ENCODE measurements at places on chromosomes 11 and 22.

- no peak for DNase-seq
These were observed 115.7 kb downstream of the ABTB2 start for GRCh38 chr11:34242037-34242625.

DNA sequence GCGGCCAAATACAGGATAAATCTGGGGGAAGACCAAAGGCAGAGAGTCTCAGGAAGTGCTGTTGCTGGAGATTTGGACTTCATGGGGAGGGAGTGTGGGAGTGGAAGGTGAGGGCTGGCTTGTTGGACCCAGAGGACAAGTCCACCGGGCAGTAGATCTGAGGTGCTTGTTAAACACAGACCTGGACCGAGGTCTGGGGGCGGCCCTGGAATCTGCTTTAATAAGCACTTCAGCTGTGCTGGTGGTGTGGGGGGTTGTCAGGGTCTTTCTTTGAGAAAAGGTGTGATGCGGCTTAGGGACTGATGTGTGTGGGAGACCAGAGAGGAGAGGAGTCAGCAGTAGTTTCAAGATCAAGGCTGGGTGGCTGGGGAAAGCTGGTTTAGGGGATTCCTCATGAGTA is 4.4 kb downstream of the TRMU start:
- no peak for DNase-seq

DNA sequence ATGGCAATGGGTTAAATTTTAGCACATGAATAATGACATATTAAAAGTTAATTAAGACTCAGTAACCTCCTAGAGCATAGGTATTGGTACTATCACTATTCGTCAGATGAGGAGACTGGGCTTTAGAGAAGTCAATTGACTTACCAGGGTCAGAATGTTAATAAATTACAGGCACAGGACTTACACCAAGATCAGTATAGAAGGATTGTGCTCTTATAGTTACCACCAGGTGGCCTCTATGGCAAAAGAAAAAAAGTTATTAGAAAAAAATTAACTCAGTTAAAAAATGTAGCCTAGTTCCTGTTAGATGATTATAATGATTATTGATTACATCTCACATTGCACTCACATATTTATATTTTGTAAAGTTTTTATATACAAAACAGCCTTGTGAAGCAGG is 1163.7 kb downstream of the FAM181B start:
- no peak for DNase-seq

DNA sequence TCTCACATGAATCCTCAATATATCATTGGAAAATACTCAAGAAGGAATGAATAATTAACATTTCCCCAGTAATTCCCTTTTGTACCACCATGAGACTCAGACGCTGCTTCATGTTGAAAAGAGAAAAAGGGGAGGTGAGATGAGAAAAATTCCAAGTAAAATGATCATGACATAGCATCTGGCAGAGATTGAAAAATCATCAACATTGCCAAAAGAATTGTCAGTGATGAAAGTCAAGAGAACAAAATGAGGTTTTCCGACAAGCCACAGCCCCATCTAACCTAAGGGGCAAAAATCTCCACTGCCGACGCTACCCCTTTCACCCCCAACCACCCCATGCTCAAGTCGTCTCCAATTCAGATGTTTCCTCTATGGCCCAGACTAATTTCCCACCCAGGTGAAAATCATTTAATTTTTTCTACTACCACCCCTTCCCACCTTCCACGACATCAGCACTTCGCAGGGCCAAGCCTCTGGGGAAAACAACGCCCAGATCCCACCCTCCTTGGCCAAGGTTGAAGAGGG is 1.2 kb downstream of the RAB6A start:
- DNase-seq: peak; percentile 46

DNA sequence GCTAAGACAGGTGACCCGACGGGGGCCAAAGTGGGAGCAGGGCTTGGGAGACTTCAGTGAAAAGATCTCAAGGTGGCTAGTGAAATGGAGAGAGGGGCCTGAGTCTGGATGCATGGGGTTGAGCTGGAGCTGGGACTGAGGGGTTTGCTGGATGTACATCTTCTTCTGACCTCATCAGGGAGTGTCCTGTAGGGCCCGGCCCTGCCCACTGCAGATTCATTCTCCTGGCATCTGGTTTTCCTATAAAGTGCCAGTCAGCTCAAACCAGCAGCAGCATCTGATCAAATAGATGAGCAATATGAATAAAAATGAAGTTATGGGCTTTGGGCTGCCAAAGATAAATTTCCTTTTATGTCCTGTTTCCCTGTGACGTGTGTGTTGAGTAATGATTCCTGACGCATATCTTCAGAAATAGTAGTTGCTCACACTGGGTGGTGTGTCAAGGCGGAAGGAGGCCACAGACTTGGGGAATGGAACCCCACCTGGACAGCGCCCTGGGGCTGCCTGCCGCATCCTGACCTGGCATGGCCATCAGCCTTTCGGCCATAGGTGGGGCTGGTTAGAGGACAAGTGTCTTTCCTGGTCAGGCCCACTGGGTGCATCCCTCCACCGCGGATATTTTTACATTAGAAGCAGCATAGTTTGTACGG is 135.4 kb downstream of the OSBP2 start:
- DNase-seq: no peak

DNA sequence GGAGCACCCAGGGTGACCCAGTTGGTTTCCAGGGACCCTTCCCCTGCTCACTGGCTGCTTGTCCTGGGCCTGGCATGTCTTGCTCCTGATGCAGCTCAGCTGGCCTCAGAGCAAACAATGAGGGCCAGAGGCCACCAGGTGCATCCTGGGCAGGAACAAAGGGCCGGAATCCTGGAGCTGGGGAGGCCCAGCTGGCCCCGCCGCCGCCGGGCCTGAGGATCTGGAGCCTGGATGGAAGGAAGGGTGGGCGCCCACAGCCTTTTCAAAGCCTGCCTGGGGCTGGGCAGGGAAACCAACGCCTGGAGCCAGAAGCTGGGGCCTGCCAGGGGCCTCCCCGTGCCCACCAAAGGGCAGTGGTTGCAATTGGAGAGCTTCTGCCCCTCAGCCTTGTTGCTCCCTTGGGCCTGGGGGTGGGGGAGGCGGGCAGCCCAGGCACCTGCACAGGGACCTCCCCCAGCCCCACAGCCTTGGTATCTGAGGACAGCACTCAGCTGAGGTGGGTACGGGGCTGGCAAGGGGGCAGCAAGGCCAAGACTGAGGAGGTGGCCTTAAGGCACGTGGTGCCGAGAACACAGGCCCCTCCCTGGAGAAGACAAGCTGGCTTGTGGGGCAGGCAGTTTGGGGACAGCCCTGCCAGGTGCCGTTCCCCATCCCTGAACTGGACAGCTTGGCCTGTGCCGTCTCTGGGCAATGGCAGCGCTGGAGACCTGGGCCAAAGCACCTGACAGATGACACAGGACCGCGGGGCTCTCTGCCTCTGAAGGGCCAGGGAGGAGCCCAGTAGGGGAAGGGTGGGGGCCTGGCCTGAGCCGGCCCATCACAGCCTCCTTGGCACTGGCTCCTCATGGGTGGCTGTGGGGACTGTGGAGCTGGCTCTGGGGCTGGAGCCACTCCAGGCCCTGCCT is 7.1 kb upstream of the ADORA2A start:
- DNase-seq: no peak

DNA sequence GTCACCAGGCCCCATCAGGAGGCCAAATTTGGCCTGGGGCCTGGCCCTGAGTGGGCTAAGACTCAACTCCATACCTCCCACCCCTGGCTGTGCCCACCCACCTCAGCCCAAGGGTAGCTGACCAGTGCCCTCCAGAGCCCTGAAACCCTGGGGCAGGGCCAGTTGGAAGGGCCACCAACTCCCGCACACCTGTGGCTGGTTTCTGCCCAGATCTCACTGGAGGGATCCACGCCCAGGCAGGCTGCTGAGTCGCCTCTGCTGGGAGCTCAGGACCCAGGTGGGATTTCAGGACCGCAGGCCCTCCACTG is 8.9 kb upstream of the PIM3 start:
- DNase-seq: no peak

DNA sequence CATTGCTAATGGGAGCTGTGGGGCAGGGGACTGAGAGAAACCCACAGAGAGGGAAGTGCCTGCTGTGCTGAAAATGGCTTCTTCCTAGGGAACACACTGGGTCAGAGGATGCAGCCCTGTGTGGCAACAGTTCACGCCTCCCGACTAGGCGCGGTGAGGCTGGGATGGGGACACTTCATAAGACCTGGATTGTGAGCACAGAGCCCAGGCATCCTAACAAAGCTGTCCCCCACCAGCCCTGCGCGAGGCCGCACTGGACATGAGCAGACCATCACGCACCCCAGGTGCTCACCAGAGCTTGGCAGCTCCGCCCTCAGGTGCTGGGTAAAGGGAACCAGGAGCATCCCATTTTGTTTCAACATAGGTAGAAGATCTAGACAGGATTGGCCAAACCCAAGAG is 1.8 kb upstream of the KRTAP5-4 start:
- no peak for DNase-seq

DNA sequence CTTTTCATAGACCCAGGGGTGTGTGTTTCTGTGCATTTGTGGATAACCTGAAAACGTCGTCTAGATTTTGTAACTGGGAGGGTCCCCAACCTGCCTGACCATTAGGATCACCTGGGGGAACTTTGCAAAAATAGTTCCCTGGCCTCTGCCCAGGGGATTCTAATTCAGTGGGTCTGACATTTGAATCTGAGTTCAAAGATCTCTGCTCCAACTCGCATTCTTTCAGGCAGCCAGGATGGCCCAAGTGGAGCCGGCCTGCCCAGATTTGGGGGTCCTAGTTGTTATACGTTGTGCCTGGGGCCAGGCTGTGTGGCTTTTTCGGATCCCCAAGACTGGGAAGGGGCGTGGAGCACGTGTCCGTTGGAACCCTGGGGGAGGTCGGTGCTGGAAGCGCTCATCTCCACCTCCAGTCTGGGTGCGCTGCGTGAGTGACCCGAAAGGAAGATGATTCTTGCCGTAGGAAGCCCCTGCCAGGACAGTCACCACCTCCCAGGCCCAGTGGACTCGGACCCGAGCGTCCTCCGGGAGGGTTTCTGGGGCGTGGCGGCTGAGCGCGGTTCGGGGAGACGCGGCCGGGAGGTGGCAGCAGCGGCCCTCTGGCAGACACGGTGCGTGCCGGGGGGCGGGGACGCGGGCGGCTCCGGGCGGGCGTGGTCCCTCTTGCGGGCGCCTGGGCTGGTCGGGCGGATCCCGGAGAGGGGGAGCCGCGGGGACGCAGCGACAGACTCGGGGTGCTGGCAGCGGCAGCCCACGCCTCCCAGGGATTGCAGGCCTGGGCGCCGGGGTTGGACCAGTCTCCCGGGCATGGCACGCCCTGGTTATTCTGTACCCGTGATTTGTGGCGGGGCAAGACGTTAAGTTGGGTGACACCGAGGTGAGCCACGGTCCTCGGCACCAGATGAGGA is 29.2 kb upstream of the PLET1 start:
- DNase-seq: peak; percentile 40

- no peak for DNase-seq
These were observed 44.7 kb upstream of the SHISAL1 start for GRCh38 chr22:44357296-44357965.

GRCh38 chr11:10655227-10655626 is 38.3 kb downstream of the IRAG1 start:
- no peak for DNase-seq

GRCh38 chr22:38240734-38241252 is 32.0 kb downstream of the TMEM184B start:
- peak; percentile 59 for DNase-seq

GRCh38 chr11:116650052-116650451 is 122.7 kb downstream of the BUD13 start:
- no peak for DNase-seq

DNA sequence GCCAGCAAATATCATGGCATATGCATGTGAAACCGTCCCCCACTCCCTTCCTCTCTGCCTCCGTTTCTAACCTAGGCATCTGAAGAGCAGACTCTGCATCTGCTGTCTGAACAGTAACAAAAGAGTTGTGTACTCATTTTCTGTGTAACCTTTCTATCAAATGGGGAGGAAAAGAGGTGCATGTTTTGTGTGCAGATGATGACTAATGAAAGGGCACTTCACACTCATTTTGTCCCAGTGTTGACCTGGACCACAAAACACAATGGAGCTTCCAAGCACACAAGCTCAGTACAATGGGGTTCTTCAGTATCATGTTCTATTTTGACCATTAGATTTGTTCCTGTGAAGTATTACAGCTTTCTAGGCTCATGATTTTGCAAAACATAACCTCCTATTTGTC is 13.0 kb downstream of the JHY start:
- DNase-seq: peak; percentile 51

- DNase-seq: no peak
These were observed 25.2 kb downstream of the MUC6 start for GRCh38 chr11:1011320-1011698.

DNA sequence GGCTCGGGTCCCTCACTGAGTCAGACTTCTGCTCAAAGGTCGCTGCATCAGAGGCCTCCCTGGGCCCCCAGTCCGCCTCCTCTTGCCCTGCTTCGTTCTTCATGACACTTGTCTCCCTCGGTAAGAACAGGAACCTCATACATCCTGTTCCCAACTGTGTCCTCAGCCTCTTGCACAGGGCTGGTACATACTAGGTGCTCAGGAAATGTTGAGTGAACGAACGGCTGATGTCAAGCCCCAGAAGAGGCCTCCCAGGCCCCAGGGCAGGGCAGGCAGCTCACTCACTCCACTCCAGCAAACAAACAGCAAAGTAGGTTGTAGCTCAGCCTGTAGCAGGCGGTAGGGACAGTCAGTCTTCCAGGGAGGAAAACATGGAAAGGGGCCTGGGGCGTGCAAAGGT is 17.2 kb downstream of the SYNGR1 start:
- no peak for DNase-seq

DNA sequence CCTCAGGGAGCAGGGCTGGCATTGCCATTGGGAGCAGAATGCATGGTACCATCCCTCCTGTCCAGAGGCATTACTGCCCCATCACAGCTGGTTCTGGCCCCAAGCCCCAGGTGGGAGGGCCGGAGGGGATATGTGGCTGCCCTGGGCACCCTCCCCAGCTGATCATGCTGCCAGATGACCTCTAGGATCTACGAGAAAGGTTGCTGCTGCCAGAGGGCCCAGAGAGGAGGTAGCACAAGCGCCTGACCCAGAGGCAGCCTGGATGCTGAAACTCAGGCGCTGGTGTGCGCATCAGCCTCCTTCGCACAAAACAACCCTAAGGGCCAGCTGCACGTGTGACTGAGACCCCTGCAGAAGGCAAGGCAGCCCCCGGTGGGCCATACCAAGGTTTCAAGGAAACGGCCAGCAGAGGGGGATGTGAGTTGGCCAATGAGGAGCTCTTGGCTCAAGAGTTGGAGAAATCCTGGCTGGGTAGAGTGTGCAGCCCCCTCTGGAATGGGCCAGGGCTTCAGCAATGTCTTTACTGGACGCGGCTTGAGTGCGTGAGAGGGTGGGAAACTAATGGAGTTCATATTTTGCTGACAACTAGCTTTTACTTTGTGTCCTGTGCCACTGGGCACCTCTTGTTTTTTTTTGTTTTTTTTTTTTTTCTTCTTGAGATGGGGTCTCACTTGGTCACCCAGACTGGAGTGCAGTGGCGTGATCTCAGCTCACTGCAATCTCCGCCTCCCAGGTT is 88.3 kb upstream of the PARVA start:
- no peak for DNase-seq

DNA sequence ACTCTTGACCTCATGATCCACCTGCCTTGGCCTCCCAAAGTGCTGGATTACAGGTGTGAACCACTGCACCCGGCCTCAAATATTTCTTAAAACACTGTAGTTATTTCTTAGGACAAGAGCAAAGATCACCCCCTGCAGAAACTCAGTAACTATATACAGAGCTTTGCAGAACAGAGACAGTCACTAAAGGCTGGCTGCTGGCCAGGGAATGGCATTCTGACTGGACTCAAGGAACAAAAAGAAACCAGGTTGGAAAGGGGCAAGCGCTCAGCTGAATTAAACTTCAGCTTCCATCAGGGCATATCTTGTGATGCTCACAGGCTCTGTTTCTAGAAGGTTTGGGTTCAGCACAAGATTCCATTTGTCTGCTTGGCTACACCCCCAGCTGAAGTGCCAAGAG is 95.8 kb downstream of the ADAMTS15 start:
- DNase-seq: no peak

- peak; percentile 45 for DNase-seq
These were observed 57.6 kb upstream of the FTH1 start for GRCh38 chr11:62024936-62025486.
